ENCODE measurements at places on chromosomes 16 and 17. TPM values are rescaled to one million over a fixed set of nuclear protein-coding genes. Genes with fewer than 3 reads are reported as not detected.

Gene CCL13
- not detected for total RNA-seq

Gene PHKG2
- 27.8 TPM for total RNA-seq

Gene CDH3
- total RNA-seq: not detected

Gene NPIPA8
- 12.4 TPM for total RNA-seq

Gene NECAB2
- not detected for total RNA-seq

Gene CDT1
- total RNA-seq: 26.0 TPM

DNA sequence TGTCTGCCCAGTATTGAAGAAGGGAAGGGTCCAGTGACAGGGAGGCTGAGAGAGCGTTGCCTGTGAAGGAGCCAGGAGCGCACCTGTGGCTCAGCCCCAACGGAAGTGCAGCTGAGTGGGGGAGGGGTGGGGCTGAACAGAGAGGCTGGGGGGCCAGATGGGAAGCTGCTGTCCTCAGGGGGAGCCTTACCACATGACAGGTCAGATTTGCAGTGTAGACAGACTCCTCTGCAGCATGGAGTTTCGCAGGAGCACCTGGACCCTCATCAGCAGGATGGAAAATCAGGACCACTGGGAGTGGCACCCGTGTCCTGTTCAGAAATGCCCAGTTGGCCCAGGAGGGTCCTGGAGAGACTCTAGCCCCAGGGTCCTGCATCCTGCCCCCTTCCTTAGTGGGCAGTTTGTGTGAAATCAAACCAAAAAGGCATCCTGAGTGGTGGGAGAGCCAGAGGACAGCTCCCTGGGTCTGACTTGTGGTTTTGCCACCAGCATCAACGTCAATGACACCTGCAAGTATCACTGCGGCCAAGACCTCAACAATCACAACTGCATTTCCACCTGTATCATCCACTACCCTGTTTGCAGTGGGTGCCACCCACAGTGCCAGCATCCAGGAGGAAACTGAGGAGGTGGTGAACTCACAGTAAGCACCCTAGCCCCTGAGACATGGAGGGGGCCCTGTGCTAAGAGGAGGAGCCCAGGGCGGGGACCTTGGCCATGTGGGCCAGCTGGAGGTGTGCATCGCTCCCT is 7.8 kb downstream of the CD300A start:
- no peaks in the 10 kb centered on the region for H3K4me1 ChIP-seq
- DNase-seq: no peak
- H3K27ac ChIP-seq: no peak overlapping the region
- no peaks in the 10 kb centered on the region for H3K36me3 ChIP-seq
- H3K4me3 ChIP-seq: no peak overlapping the region

GRCh38 chr16:51641191-51641765 is 490.2 kb upstream of the SALL1 start:
- H3K27ac ChIP-seq: no peak overlapping the region
- H3K36me3 ChIP-seq: no peaks in the 10 kb centered on the region
- no peak overlapping the region for H3K4me3 ChIP-seq
- peaks cover 2% of the 10 kb centered on the region for H3K27me3 ChIP-seq
- peak; percentile 66 for DNase-seq

DNA sequence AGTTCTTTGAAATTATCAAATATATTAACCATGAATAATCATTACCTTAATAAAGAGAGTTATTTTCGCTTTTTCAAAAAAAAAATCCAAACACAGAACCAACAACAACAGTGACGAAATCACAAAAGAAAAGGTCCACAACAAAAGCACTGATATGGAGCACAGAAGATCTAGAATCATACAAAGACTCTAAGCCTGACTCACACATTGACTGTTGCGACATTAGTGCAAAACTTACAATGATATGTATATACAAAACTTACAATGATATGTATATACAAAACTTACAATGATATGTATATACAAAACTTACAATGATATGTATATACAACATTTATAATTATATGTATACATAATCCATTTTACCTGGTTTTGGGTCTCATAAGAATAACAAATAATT is 117.7 kb downstream of the USP22 start:
- no peak overlapping the region for H3K4me3 ChIP-seq
- no peaks in the 10 kb centered on the region for H3K27me3 ChIP-seq
- H3K4me1 ChIP-seq: peaks cover 45% of the 10 kb centered on the region
- no peak for DNase-seq
- H3K27ac ChIP-seq: no peak overlapping the region

GRCh38 chr16:55389426-55390073 is 65.5 kb downstream of the IRX6 start:
- no peak for DNase-seq
- H3K36me3 ChIP-seq: no peaks in the 10 kb centered on the region
- H3K27ac ChIP-seq: no peak overlapping the region

GRCh38 chr16:11140098-11140375 is 116.0 kb downstream of the SOCS1 start:
- peaks cover 9% of the 10 kb centered on the region for H3K36me3 ChIP-seq
- no peaks in the 10 kb centered on the region for H3K27me3 ChIP-seq
- H3K27ac ChIP-seq: no peak overlapping the region

GRCh38 chr16:85448557-85449190 is 164.4 kb upstream of the GSE1 start:
- H3K27ac ChIP-seq: no peak overlapping the region
- H3K4me3 ChIP-seq: no peak overlapping the region
- no peak for DNase-seq
- peaks cover 5% of the 10 kb centered on the region for H3K27me3 ChIP-seq

DNA sequence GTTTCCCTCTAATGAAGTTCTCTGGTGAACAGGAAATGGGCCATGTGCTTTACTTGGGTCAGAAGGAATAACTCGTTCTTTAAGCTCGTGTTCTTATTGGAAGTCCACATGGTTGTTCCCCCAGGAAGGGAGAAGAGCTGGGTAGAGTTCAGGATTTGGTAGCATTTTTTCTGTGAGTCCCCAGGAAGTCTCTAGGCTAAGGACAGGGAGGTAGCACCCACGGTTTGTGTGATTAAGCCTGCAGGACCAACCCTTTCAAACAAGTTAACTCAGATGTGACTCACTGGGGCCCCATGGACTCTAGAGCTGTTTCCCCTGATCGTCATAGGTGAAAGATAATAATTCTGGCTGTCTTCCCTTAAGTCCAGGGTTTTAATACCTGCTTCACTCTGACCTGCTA is 16.4 kb downstream of the SAP30BP start:
- H3K27me3 ChIP-seq: peaks cover 5% of the 10 kb centered on the region
- peaks cover 42% of the 10 kb centered on the region for H3K36me3 ChIP-seq
- peaks cover 87% of the 10 kb centered on the region for H3K4me1 ChIP-seq
- peak overlapping the region; percentile 96 for H3K27ac ChIP-seq
- H3K4me3 ChIP-seq: peak overlapping the region; percentile 78
- peak; percentile 86 for DNase-seq

- no peak overlapping the region for H3K4me3 ChIP-seq
- H3K27ac ChIP-seq: no peak overlapping the region
- H3K27me3 ChIP-seq: peaks cover 4% of the 10 kb centered on the region
- peaks cover 10% of the 10 kb centered on the region for H3K36me3 ChIP-seq
- H3K4me1 ChIP-seq: peaks cover 21% of the 10 kb centered on the region
Observed at GRCh38 chr17:78174870-78175642, 6.7 kb downstream of the SYNGR2 start.

GRCh38 chr16:2711370-2712062 is 8.5 kb downstream of the PRSS27 start:
- DNase-seq: no peak
- H3K4me1 ChIP-seq: no peaks in the 10 kb centered on the region
- H3K27me3 ChIP-seq: peaks cover 6% of the 10 kb centered on the region
- H3K4me3 ChIP-seq: no peak overlapping the region
